Activated CD4-positive, alpha-beta T cell treated with anti-CD3 and anti-CD28 coated beads, Interleukin-2, amount 50 U/mL, for 24 hours (primary cell): ENCODE measurements at places on chromosomes 5 and 9.

DNA sequence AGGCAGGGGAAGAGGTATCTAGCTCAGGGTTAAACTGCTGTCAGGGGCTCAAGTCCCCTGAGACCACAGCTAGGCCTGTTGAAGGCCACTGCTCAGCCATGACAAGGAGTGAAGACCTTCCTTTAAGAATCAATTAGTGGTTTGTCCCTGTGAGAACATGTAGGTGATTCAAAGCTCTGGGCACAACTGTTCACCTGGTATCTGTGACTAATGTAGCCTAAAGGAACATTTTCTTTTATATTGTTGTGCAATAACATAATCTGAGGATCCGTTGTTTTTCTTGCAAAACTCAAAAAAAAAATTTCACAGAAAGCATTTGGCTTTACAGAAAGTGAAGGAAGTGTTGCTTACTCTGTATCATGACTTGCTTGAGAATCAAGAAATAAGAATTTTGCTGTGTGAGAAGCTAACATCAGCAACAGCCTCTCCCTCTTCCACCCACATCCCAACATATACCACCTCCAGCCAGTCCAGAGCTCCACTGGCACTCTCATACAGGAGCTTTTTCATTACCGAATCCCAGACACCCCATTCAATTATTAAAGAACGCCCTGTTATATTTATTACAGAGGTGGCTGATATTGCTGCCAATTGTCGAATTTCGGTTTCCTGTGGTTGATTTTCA, 807.0 kb downstream of the TLE4 start:
- no peak for DNase-seq

GRCh38 chr5:92017776-92018175, 634.7 kb upstream of the ARRDC3 start:
- DNase-seq, result no peak

DNA sequence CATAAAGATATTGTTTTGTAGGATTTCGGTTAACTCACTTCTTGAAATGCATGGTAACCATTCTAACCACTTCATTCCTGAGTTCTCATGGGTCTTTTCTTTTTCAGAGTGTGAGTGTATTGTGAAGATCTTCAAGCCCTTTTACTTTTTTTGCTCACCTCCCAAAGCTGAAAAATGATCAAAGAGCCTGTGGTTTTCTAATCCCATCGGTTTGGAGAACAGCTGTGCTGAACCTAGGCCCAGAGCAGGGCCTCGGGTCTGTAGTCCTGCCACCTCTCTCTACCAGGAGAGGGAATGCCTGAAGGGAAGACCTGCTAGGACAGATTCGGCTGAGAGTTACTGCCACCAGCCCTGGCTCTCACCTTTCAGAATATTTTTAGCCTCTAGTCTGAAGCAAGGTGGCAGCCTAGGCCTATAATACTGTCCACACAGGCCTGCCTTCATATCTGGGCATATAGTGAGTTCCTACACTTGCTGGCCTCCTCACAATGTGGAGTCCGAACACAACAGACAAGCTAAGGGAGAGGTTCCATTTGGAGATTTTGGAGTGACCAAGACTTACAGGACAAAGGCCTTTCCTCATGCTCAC, 13.8 kb downstream of the RGMB start:
- DNase-seq, result no peak

DNA sequence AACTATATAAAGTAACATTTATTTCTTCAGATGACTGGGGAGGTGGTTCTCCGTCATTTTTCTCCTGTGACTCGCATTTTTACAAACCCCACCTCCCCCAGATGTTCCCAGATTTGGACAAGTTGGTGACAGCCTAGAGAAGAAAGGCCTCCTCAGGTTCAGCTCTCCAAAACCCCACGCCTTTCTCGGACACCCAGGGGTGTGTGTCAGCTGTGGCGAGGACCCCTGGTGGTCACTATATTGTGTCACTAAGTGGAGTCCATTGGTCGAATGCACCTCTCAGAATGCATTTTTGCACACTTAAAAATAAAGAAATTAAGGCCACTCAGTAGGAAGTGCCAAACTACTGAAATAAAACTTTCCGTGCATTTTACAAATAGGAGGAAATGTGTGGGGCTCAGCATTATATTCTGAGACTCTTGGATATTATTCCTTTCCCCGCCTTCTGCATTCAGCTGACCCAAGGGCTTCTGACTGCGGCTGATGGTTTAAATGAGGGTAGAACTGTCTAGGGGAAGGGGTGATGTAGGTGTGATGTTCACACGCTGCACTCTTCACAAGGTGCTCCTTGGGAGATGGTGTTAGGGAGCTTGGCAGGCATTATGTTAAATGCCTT, 47.6 kb downstream of the ACO1 start:
- no peak for DNase-seq

DNA sequence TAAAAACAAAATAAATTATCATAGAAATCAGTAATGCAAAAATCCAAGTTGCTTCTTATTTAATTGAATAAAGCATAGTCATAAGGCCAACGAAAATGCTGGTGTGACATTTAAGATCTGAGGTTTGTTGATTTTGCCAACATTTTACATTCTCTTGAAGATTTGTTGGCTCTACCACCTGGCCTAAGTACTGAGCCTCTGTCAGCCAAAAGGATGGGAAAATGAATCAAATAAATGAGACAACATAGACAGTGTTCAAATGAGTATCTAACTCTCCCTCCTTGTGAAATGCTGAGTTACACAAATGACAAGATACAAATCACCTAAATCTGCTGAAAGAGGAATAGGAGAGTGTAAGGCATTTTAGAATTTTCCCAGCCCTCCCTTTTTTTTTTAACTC, 575.0 kb downstream of the CDH12 start:
- no peak for DNase-seq

DNA sequence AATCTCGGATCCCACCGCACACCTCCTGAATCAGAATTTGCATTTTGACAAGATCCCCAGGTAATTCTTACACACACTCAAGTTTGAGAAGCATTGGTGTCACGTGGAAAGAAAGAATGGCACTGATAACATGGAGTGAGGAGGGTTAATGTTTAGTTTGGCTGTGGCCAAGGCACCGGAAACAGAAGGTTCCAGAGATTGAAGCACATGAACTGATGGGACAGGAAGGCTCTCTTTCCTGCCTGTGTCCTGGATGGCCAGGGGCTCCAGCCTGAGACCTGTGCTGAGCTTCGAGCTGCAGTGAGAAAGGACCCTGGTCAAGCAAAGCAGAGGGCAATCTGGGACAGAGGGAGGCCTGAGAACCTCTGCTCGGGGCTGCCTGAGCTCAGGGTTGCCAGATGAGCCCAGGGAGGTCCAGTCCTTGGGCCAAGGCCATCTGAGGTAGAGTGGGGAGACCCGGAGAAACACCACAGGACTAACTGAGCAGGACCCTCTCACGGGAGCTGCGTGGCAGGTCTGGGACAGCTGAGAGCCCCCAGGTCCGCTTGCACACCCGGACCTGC, 27.3 kb downstream of the AFAP1L1 start:
- no peak for DNase-seq

GRCh38 chr5:175709276-175709781, 51.5 kb downstream of the HRH2 start:
- no peak for DNase-seq

DNA sequence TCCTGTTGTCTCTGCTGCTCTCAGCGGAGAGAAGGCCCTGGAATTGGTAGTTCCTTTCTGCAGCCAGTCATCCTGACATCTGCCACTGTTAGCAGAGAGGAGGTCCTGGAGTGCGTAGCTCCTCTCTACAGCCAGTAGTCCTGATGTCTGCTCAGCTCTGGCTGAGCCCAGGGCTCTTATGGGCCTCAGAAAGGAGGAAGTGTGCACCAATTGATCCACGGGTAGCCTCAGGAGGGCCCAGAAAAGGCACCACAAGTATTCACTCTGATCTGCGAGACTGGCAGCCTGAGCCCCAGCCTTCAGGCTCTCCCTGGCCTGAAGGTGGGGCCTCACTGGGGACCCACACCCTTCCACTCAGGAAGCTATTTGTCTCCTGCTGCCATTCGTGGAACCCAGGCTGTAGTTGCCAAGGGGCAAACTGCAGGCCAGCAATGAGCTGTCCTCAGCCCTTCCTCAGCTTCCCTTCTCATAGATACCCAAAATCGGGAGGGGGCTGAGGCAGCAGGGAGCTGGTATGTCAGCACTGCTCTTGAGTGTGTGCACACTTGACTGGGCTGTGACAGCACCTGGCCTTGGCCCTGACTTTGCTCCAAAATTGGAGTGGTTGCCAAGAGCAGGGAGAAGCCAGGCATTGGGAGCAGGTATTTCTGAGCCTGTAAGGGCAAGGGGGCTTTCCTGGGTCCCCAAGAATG, 1049.5 kb upstream of the ACO1 start:
- DNase-seq, result no peak

- no peak for DNase-seq
Measured at GRCh38 chr5:150544611-150545219, 36.8 kb downstream of the NDST1 start.

GRCh38 chr5:96683392-96683791, 21.2 kb downstream of the CAST start:
- no peak for DNase-seq

GRCh38 chr5:116872986-116873385, 298.4 kb upstream of the SEMA6A start:
- no peak for DNase-seq

DNA sequence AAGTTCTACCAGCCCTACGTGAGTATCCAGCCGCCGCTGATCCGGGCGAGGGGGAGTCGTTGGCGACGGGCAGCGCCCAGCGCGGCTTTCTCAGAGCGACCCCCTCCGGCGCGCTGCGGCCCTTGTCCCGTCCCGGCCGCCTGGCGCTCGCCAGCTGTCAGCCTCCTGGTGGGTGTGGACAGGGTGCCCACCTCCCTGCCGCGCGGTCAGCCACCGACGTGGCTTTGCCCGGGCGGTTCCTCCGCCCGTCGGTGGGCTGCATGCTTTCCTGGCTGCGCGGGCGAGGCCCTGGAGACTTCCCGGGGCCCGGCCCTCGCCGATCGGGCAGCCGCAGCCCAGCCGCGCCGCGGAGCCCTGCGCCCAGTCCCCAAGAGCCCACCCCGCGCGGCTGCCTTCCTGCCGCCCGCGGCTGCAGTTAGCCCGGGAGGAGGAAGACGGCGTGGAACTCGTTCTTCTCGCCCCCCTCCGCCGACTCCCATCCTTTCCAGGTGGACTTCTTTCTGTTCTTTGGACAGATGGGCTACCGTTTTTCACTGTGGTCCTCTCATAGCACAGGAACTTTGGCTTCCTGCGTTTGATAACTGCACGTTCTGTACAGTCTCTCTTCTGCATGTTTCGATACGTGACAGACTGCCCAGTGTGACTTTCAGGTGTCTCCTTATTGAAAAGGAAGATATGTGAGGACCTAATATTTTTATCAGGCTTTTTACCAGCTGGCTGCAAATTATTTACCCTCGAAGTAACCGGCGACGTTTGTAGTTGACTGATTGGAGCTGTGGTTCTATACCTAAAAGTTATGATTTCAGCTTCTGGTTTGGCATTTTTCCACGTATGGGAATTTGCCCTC, 577 bp downstream of the AP3S1 start:
- DNase-seq, result no peak

- no peak for DNase-seq
Measured at GRCh38 chr5:157085930-157086329, 22.9 kb downstream of the HAVCR2 start.

DNA sequence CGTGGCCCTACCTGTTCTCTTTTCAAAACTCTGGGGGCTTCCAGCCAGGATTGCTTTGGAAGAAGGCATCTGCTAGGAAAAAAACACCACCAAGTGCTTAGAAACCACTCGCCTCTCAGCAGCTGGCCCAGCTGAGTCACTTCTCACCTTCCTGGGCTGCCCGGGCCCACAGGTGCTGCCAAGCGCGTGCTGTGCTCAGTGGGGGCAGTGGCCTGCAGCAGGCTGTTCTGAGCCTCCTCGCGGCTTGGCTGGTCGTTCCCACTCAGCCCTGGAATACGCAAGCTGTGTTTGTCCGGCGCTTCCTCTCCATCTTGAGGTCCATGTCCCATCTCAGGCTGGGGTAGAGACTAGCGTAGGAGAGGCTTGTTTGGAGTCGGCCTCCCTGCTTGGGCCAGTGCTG, 102.5 kb upstream of the FCN2 start:
- DNase-seq, result no peak

GRCh38 chr5:115097236-115097635, 72.5 kb downstream of the TRIM36 start:
- no peak for DNase-seq

DNA sequence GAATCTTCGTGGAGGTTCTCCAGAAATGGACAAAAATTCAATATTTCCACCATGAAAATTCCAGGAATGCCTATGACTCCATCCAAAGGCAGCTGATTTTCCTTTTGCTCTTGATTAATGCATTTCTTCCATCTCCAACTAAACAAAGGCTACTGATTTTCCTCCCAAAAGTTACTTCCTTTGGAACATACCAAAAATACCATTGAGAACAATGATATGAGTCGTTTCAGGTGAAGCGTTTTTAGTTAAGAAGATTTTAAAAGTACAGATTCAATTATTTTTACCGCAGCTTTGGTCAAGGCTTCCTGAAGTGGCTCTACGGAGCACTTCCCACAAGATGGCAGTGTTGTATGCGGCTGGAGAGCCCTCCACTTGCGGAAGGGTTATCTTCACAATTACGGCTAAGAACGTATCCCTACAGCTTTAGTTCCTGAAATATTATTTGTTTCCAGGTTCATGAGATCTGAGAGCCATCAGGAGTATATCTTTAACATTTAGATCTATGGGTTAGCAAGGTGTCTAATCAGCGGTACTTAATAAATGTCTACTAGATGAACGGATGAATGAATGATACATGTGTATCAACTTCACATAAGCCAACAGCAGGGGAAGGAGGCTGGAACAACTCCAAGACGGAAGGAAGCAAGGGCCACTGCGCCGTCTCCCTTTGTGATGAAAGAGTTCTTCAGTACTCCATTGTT, 35.9 kb upstream of the ARSB start:
- DNase-seq, result peak; percentile 16

- DNase-seq, result no peak
Measured at GRCh38 chr5:145223582-145223981, 611.6 kb downstream of the PRELID2 start.

GRCh38 chr5:116452774-116453368, 121.8 kb downstream of the SEMA6A start:
- DNase-seq, result no peak

DNA sequence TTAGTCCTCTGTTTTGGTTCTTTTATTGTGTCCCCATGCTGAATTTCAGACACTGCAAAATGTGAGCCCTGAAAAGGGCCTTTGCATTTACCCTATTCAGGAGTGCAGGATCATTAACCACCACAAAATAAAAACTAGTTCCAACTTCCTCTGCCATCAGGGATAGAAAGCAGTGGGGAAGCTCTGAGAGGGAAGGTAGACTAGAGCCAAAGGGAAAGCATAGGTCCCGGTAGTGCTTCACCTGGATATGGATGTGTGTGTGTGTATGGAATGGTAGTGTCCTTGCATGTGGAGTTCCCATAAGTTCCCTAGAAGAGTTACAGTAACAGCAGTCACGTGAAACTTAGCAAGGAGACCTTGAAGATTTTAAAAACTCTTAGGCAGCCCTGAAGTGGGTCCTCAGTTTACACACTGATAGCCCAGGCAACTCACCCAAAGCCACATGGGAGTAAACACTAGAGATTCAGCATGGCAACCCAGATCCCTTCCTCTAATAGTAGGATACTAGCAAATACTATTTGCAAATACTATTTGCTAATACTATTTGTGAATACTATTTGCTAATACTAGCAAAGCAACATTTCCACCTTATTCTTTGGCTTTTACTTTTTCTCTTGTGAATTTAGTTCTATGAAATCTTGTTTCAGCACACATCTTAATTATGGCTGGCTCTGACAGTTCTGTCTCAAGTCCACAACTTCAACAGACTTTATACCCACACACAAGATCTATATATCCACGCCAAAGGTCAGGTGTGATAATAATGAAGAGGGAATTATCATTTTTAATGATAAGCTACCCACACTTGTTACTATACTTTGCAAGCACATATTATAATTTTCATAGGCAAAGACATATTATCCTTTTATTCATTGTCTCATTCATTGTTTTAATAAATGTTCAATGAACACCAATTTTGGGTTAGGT, 70.4 kb upstream of the IFNE start:
- DNase-seq, result no peak
